CD4-positive, alpha-beta T cell treated with Interleukin-1 beta for 1 hour (primary cell): ENCODE measurements at places on chromosomes 6 and 20.

GRCh38 chr6:23477586-23477985 lies 648.4 kb upstream of the NRSN1 start:
- DNase-seq: no peak

- DNase-seq: no peak
Observed at GRCh38 chr6:137149035-137149393, 24.4 kb downstream of the IL22RA2 start.

- no peak for DNase-seq
Observed at GRCh38 chr20:44648579-44648978, 2.9 kb downstream of the ADA start.

DNA sequence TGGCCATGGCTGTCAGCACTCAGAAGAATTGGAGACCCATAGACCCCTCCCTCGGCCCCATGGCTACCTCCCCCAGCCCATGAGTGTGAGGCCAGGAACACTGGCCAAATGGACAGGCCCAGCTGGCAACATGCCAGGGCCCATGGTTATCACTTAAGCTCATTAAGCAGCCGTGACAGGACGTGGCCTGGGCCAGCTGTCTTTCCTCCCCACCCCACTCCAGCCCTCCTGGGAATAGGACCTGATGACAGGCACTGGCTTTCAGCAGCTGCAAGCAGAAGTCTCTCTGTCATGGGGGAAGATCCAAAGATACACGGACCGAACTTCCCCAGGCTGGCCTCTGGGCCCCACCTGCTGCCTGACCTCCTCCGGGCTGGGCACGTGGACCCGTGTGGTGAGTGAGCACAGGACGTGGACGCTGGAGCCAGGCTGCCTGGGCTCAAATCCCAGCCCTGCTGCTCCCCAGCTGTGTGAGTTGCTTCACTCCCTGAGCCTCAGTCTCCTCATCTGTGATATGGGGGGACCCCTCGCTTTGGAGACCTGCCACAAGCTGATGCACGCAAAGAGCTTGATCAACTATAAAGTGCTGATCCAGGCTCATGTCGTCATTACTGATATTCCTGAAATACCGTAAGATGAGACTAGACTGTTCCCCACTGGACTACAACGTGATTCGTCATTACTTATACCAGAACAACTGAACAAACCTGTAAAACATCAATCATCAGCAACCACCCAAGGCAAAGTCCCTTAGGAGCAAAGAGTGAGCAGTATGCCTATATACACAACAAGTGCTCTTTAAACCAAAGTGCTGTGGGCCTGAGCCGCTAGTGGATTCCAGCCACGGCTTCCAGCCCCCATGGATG lies 22.0 kb upstream of the VSTM2L start:
- no peak for DNase-seq

DNA sequence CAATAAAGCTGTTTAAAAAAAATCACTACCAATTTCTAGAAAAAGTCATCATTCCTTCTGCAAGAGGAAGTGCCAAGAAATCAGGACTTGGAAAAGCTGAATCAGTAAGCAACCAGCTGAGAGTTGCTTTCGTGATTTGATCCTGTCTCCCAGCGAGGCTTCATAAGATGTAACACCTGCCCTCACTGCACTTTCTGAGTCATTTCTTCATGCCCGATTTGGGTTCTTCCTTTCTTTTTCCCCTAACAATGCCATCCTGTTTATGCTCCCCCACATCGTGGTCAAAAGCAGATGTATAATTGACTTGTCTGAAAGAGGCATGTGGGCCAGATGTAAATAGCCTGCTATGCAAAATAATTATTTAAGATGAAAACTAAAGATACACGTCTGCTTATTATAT lies 52.1 kb downstream of the RIPOR2 start:
- no peak for DNase-seq

DNA sequence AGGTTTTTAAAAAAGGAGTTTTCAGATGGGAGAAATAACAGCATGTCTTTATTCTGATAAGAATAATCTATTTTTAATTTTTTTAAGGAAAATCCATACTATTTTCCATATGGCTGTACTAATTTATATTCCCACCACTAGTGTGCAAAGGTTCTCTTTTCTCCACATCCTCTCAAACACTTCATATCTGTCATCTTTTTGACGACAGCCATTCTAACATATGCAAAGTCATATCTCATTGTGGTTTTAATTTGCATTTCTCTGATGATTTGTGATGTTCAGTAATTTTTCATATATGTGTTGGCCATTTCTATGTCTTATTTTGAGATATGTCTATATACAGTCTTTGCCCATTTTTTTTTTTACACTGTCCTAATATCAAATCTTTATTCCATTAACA lies 280.6 kb upstream of the RUNX2 start:
- no peak for DNase-seq

DNA sequence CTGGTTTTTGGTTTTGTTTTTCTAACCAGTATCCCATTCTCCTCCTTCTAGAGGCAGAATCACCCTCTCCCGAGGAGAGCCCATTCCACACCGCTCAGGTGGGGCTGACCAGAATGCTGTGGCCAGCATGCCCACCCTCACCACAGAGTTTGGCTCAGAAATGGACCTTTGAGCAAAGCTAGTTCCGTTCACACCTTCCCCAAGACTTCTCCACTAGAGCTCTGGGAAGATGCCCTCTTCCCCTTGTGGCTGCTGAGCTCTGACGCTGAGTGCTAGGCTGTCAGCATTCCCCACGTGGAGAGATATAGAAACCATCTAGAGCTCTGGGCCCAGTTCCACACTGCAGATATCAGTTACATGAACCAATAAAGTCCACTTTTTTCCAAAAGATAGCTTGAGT lies 7.9 kb downstream of the GPLD1 start:
- DNase-seq: no peak

- peak; percentile 0 for DNase-seq
Observed at GRCh38 chr6:105292689-105293339, 110.1 kb downstream of the PREP start.

DNA sequence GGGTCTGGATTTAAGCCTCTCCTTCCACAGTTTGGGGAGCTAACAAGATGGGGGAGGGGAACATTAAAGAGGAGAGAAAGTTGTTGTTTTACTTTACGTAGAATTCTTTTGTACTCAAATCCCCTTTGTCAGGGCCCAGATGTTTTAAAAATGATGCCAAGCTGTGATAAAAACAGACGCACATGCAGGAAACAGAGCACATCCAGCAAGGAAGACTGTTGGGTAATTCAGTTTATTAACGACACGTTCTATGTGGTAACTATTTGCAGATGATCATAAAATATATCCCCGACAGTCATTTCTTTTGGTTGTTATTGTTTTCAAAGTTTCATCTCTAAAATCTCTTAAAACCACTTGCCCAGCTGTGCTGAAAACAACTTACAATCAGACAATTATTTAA lies 307.0 kb upstream of the PRDM1 start:
- DNase-seq: no peak

- no peak for DNase-seq
Observed at GRCh38 chr20:33175123-33175522, 7.2 kb downstream of the BPIFA2 start.

DNA sequence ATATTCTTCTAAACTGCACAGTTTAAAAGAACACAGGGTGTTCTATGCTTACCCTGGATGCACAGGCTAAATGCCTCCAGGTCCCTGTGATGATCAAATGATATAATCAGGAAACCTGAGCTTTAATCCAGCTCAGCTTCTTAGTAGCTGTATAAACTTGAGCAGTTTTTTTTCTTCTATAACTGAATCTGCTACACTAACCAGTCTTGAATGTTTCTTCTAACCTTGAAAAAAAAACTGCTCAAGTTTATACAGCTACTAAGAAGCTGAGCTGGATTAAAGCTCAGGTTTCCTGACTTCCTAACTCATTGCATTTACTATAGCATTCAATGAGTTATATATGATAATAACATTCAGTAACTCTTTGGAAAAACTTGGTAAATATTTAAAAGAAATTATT lies 358.2 kb downstream of the CD109 start:
- DNase-seq: no peak

DNA sequence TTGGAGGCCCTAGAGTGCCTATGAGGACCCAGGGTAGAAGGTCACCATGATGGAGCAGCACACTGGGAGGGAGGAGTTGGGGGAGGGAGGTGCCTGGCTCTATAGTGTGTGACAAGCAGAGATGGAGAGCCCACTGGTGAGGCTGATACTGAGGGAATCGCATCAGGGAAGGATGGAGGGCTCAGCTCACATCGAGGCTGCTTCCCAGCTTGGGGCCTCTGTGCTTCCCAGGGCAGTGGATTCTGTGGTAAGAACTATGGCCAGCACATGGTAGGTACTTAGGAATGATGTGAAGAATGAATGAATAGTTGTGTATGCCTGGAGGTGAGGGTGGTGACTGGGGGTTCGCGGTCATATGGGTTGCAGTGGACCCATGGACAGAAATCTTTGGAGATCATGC lies 1.3 kb upstream of the EPB41L1 start:
- no peak for DNase-seq

GRCh38 chr6:79789896-79790295 lies 157.5 kb downstream of the ELOVL4 start:
- no peak for DNase-seq

- no peak for DNase-seq
Observed at GRCh38 chr6:30042476-30042875, 18.6 kb upstream of the POLR1H start.
